H1 (cell line): ENCODE measurements at places on chromosomes 2 and 18. TPM values are rescaled to one million over a fixed set of nuclear protein-coding genes. Genes with fewer than 3 reads are reported as not detected.

The GALR1 gene
- 0.98 and 1.6 TPM in 2 replicates for total RNA-seq

The MYO1B gene
- total RNA-seq, result 55.5 and 61.2 TPM in 2 replicates

- no peak for DNase-seq
Measured at GRCh38 chr2:98583816-98584618, 24.3 kb downstream of the COA5 start.

- DNase-seq, result no peak
Measured at GRCh38 chr2:157809212-157809611, 66.9 kb downstream of the ACVR1 start.

GRCh38 chr2:84904717-84905174 is 710 bp upstream of the TMSB10 start:
- DNase-seq, result peak; percentile 74

- no peak for DNase-seq
Measured at GRCh38 chr2:173970516-173970924, 5.3 kb upstream of the SP3 start.

- peak; percentile 70 for DNase-seq
Measured at GRCh38 chr18:48997985-48998831, 47.4 kb upstream of the SMAD7 start.

GRCh38 chr2:121567957-121568409 is 37.3 kb downstream of the RNU4ATAC start:
- no peak for DNase-seq

DNA sequence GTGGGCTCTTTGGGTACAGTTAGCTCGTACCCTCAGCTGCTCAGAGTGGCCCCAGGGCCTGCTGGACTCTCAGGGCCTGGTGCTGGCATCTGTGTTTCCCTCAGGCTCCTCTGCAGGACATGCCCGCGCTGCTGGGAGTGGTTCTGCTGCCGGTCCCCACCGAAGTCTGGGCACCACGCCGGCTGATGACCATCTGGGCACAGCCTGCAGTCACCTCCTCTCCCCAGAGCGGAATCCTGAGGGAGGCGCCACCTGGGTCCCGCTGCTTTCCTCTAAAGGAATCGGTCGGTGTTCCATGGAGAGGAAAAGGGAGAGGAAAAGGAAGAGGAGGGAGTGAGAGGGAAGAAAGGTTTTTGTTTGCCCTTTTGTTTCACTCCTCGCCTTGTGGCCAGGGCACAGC is 43.6 kb downstream of the MC2R start:
- peak; percentile 54 for DNase-seq

GRCh38 chr2:3670941-3671340 is 12.9 kb downstream of the ALLC start:
- peak; percentile 16 for DNase-seq

GRCh38 chr2:94996305-94997100 is 29.0 kb upstream of the MAL start:
- no peak for DNase-seq
